Fibroblast of villous mesenchyme (primary cell): ENCODE measurements at places on chromosomes 4 and X.

DNA sequence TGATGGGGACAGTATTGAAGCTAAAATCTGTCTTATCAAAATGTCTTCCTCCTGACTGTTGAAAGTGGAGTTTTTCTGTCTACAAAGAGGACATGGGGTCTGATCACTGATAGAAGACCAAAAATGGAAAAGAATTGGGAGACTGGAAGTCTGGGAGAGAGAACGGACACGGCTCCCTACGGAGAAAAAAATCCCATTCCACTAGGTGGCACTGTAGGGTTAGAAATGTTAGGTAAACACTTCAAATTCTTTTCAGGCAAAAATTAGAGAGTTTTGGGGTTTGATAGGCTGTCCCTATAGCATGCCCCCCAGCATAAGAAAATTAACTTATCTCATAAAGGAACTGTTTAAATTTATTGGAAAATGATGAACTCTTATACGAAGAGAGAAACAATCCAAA is 200.5 kb downstream of the FAM133A start:
- peak; percentile 8 for DNase-seq

GRCh38 chr4:82906469-82906868 is 5.9 kb downstream of the THAP9 start:
- DNase-seq = no peak

DNA sequence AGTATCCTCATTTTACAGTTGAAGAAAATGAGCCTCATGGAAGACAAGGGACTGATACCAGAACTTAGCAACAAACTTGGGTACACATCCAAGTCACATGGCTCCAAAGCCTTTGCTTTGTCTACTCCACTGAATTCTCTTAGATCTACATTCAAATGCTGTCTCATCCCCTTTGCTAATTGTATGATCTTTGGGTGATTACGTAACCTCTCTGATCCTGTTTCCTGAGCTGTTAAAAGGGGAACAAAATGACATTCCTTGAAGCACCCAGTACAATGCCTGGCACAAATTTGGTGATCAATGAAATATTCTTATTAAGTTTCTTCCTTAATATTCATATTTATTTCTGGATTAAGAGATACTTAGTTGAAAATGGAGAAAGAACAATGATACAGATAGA is 5.9 kb upstream of the HPGD start:
- DNase-seq = no peak

GRCh38 chr4:139556071-139556723 is at the start of gene SETD7:
Gene SETD7, minus strand, starts transcription at chr4:139556219. Its CDS starts 82 bp downstream, at chr4:139556137.
- DNase-seq = peak; percentile 82

DNA sequence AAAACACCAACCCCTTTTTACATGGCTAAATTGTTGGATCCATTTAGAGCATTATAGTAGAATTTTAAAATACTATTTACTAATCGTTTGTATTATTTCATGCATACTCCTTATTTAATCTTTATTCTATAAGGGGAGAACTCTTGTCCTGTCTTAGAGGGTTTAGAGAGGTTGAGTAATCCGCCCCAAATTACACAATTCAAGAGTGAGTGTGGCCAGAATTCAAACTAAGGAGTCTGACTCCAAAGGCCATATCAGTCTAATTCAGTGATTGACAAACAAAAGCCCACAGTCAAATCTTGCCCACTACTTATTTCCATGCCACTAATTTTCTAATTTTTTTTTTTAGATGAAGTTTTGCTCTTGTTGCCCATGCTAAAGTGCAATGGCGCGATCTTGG is 33.7 kb upstream of the NEIL3 start:
- no peak for DNase-seq

DNA sequence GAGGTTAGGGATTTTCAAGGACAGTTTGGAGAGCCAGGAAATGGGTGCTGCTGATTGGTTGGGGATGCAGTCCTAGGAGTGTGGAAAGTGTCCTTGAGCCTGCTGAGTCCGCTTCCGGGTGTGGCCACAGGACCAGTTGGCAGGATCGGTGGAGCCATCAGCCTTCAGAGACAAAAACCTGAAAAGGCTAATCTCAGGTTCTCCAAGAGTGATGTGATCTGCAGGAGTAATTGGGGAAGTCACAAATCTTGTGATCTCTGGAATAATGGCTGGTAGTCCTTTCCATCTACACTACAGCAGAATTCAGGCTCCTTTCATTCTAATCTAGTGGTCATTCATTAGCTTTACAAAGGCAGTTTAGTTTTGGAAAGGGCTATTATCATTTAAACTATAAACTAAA is 55.9 kb upstream of the BMP2K start:
- DNase-seq = no peak

GRCh38 chr4:10963958-10964703 is 279.6 kb upstream of the CLNK start:
- DNase-seq = no peak

GRCh38 chrX:151984328-151984727 is 9.9 kb upstream of the GABRE start:
- DNase-seq = peak; percentile 79

- no peak for DNase-seq
These were observed 33.5 kb upstream of the CYBB start for GRCh38 chrX:37746218-37746941.

- no peak for DNase-seq
These were observed 42.9 kb downstream of the PTTG2 start for GRCh38 chr4:38003102-38003501.

DNA sequence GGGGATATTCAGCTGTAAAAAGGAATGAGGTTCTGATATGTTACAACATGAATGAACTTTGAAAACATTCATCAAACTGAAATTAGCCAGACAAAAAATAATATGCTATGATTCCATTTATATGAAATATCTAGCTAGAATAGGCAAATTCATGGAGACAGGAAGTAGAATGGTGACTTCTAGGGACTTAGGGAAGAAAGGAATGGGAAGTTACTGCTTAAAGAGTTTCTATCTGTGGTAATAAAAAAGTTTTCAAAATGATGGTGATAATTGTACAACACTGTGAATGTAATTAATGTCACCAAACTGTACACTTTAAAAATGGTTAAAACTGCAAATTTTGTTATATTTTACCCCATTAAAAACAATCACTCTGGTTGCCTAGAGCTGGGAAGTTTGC is 30.2 kb downstream of the SMIM14 start:
- no peak for DNase-seq

- DNase-seq = no peak
These were observed 74.1 kb downstream of the AFAP1 start for GRCh38 chr4:7865533-7865932.

DNA sequence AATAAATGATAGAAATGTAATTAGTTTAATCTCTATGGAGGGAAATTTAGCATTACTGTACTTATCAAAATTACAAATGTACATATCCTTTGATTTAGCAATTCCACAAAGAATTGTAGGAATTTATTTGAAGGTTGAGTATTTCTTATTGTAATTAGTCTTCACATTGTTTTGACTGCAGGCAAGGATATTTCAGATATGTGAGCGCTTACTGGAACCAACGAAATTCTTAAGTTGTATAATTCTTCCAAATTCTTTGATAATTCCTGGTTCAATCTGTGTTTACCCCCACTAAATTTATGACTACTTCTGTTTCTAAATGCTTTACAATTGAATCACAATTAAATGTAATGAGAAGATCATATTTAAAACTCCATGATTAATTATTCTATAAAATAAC is 26.9 kb upstream of the WWC2 start:
- no peak for DNase-seq

GRCh38 chrX:123464709-123465108 is 268.1 kb downstream of the THOC2 start:
- DNase-seq = peak; percentile 15

DNA sequence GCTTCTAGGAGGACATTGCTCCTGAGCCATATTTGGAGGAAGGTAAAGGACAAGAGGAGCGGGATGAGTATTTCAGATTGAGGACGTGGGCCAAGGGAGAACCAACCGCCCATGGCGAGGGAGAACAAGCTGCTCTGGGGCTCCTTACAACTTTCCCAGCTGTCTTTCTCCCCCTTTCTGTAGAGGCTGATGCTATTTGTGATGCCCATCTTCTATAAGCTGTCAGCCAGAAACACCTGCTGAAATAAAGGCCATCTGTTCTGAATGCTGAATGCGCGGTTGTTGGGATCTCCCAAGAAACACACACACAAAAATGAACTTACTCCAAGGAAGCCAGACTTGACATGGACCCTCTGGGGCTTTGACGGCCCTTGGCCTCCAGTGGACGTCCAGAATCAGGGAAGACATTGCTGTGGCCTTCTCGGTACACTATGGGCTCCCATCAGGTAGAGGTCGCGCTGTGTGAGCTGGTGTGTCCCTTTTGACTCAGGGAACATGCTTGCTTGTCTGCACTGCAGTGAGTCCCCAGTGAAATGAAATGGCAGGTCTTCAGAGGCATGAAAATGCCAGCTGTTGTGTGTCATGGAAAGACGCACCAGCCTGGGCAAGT is 30.9 kb downstream of the RWDD4 start:
- DNase-seq = no peak

GRCh38 chr4:181752516-181752915 is 490.7 kb upstream of the TENM3 start:
- DNase-seq = peak; percentile 8

DNA sequence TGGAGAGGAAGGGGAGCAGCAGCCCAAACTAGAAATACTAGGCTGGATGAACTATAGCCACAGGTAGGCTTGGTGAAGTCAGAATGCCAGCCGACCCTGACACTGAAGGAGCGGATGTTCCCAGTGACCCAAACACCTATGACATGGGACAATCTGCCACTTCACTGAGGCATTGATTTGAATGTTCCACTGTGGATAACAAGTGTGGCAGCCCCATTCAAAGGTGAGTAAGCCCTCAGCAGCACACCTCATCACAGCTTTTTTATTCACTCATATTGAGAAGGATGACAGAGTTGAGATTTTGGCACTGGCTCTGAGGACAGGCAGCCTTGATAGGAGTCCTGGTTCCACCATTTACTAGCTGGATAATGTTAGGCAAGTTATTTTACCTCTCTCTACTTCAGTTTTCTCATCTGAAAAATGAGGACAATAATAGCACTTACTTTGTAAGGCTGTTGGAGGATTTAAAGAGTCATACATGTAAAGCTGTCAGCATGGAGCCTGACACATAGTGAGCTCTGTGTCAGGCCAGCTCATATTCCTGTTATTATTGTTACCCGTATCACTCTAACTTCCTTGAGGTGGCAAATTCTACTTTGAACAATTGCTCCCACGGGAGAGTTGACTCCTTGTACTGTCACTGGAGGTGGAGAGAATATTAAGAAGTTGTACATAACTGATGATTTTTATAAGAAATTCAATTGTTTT is 114.6 kb downstream of the RASL11B start:
- DNase-seq = no peak

GRCh38 chr4:104631000-104631399 is 136.3 kb upstream of the CXXC4 start:
- DNase-seq = no peak
